ENCODE measurements at places on chromosomes 6 and 20.
A peak's percentile ranks its signal among the peaks of the same experiment; 100 is the strongest.

GRCh38 chr20:63119963-63120807 is 95.7 kb downstream of the YTHDF1 start:
- no peak for DNase-seq

DNA sequence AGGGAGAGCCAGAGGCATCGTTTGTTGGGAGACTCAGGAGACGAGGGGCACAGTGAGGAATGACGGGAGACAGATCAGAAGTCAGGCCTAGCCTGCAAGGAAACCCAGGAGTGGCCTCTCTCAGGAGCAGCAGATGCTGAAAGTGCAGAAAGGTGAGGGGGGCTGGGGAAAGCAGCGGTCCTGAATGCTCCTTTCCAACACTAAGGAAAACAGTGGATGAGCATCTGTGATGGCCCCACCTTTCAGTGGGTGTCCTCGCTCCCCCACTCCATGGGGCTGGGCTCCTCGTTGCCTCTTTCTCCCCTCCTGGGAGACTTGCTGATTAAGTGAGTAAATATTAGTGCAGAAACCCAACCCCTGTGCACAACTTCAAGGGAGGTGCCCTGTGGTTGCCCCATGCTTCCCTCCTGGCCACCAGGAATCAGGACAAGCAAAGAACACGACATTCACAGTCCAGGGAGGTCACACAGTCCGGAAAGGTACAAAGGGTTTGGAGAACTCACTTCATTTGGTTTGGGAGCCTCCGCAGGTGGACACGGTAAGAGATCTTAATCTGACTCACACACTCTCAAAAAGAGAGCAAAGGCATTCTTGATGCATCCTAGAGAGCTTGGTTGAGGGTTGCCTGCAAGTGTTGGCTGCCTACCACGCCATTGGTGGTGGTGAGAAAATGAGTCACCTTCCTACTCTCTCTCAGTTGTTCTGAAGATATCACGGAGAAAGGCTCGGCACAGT is 9.7 kb upstream of the BPIFB1 start:
- no peak for DNase-seq

- DNase-seq: no peak
Observed at GRCh38 chr6:111782192-111782809, 91.0 kb downstream of the FYN start.

GRCh38 chr6:114033606-114034005 is 62.7 kb upstream of the HDAC2 start:
- DNase-seq: no peak

DNA sequence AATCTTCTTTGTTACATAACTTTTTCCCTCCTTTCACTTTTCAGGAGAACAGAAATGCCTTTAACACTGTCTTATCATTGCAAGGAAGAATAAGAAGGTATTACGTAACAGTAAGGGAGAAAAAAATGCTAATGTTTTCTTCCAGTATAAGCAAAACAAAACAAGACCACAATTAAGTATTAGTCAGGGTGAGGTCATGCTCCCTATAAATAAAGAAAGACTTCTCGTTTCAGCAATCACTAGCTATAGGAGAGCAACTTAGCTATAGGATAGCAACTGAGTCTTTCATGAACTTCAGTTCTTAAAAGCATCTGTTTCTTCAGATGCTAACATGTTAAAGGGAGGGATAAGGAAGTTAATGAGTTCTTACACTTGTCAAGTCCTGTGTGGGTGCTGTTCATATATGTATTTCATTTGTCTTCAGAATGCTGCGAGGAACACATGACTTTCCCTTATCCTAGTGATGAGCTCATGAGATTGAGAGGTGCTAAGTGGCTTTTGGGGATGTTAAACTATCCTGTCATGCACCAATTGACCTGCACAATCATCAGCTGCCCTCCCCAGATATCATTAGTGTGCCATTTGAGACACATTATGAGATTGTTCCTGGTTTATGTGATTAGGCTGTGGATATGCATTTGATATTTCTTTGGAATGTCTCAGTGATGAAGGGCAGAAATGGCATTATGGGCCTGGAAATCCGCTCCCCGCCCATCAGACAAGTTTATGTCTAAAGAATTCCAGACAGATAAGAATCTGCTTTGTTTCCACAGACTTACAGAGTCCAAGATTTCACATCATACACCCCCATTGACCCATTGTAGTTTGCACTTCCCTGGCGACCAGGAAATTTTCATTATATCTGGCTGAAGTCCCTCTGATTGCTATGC is 37.5 kb downstream of the LAMA4 start:
- no peak for DNase-seq

- DNase-seq: no peak
Observed at GRCh38 chr6:127972815-127973214, 72.0 kb upstream of the THEMIS start.

DNA sequence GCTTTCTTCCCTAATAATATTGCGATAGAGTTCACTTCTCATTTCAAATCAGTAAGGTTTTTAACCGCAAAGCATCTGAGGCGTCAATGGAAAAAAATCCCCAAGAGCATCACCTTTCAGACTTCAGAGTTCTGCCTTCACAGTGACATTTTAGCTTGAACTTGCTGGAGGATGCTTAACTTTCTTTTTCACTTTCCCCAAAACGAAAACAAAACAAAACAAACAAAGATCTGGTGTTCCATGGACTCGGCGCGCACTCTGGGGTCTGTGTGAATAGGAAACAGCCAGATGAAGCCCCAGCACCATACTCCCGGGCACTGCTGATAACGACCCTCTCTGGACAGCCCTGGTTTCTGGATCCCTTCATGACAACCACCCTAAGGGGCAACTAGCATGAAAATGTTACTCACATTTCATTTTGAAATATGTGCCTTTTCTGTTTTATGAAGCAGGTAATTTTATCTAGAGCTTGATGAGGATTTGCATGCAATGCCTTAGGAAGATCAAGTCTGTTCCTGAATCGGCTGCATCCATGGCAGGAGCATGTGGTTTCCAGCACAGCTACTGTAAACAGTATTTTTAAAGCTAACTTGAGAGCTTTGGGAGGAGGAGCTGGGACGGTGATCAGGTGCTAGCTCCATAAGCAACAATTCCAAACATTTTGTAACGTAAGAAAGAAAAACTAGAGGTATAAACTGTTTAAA is 44.5 kb downstream of the RAMACL start:
- DNase-seq: no peak

DNA sequence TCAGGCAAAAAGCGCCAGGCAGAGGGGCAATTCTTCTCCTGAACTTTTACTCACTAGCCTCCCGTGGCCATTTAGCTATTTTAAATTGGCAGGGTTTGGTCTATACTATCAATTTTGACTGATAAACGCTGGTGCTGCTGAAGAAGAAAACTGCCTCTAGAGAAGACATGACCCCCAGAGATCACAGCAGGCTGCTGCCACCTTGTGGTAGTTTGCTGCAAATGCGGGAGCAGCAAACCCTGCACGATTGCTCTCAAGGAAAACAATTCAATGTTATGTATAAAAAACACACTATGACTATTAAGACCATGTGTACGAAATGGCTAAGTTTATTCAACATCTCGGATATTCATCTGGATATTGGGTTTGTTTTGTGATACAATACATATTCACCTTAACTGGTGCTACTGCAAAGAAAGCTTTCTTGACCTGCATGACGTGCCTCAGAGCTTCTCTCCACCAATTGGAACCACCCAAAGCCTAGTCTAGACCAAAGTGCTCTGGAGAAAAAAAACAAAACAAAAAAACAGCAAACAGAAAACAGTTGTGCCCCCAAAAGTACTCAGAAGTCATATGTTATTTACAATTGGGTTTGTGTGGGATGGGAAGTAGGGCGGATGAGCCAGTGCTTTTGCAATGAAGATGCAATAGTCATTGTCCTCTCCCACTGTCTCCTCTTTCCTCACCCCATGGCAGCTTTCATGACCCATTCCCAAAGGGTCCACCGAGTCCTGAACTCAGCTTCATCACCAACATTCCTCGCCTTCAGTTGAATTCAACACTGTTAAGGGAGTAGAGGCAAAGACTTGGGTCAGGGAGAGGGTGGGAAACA is 19.6 kb upstream of the IL17F start:
- DNase-seq: peak; percentile 53

DNA sequence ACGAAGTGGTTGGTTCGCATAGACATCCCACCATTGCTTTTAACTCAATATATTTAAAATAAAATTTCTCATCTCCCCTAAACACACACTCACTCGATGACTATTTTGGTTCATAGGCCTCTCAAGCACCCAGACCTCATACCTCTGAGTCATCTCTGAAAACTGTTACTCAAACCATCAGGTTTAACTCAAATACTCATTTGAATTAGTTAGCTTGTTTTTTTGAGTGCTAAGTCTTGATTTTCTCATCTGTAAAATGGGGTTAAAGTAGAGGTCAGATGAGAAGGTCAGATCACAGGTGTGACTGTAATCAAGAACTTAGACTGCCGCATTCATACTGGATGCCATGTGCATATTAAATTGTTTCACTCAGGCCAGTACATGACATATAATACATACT is 243.9 kb upstream of the TENT5A start:
- DNase-seq: no peak

- no peak for DNase-seq
Observed at GRCh38 chr6:113596387-113597230, 260.5 kb upstream of the MARCKS start.

GRCh38 chr20:8151372-8151771 is 19.3 kb downstream of the PLCB1 start:
- no peak for DNase-seq

GRCh38 chr6:81750200-81750599 is 2.3 kb downstream of the TENT5A start:
- no peak for DNase-seq

GRCh38 chr6:30542915-30543314 is 13.4 kb downstream of the GNL1 start:
- DNase-seq: no peak

DNA sequence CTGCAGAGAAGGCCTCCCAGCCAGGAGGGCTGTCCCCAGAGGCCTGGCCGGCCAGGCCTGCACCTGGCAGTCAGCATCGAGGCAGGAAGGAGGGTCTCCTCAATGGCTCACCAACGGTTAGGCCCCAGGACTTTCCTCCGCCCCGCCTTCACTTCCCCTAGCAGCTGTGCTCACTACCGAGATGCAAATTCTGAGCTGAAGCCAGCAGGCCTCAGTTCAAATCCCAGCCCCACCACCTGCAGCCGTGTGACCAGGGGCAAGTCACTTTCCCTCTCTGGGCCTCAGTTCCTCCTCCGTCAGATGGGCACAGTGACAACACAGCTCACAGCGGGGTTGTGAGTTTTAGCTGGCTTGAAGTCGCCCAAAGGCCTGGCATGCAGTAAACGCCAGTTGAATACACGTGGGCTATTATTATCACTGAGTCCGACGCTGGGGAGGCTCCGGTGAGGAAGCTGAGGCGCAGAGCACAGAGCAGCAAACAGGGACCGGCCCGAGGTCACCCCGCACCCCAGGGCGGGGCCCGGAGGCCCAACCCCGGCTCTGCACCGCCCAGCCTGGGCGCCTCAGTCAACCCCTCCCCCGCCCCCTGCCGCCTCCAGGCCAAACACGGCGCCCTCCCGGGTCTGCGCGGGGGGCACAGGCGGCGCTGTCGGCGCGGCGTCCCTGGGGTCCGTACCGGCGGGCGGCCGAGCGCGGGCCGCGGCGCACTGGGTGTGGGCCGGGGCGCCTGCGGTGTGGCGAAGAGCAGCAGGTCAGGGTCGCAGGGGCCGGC is 671 bp downstream of the E2F1 start:
- no peak for DNase-seq
